ENCODE measurements at places on chromosomes 3 and 15.

GRCh38 chr3:62798000-62798399, 77.2 kb downstream of the CADPS start:
- no peak for DNase-seq

DNA sequence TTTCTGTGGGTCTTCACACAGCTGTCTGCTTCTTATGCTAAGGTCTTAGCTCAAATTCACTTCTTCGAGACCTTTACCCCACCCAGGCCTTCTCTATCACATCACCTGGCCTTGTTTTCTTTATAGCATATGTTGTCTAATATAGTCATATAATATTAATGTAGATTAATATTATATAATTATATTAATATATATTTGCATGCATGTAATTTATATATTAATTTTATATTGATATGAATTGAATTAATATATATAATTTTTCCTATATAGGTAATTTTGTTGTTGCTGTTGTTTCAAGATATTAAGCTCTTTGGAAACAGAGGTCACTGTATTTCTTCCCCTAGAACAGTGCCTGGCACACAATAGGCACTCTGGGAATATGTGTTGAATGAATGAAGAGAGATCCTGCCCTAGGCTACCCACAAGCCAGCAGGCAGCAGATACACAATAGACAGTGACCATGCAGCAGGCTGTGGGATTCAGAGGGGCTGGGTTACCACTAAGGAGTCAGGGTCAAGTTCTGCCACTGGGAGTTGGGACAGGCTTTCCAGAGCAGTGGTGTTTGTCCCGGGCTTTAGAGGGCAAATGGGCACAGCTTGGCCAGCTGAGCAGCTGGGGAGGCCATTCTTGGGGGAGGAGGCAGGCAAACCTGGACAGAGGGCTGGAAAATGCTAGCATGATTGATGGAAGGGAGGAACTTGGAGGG, 126.3 kb downstream of the DNAJB8 start:
- no peak for DNase-seq

GRCh38 chr15:96072821-96073220, 257.7 kb upstream of the NR2F2 start:
- DNase-seq = no peak

GRCh38 chr3:46989146-46989810, 9.8 kb downstream of the NBEAL2 start:
- DNase-seq = no peak

DNA sequence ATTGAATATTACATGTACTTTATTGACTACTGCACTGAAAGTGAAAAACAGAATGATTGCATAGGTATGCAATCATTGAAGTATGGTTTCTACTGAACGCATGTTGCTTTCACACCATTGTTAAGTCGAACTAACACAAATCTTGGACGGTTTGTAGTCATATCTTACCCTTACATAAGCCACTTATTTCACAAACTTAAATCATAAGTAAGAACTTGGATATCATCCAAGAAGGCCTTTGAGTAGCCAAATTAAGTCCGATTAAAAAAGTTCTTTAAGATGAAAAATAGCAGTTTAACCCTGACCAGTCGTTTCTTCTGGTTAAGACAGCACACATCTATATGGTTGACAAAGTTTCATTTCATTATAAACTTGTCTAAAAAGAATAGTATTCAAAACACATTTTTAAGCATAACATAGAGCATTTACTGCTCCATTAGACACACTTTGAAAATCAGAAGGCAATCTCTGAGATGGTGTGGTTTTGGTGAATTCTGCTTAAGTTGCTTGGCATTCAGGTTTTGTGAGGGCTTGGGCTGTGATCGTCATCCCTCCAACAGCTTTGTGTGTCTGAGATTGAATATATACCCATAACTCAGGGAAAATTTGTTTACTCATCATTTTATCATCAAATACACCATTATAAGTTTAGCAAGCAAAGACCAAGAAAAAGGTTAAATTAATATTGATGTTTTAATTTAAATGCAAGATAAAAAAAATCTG, 92.2 kb downstream of the NFKBIZ start:
- DNase-seq = no peak

DNA sequence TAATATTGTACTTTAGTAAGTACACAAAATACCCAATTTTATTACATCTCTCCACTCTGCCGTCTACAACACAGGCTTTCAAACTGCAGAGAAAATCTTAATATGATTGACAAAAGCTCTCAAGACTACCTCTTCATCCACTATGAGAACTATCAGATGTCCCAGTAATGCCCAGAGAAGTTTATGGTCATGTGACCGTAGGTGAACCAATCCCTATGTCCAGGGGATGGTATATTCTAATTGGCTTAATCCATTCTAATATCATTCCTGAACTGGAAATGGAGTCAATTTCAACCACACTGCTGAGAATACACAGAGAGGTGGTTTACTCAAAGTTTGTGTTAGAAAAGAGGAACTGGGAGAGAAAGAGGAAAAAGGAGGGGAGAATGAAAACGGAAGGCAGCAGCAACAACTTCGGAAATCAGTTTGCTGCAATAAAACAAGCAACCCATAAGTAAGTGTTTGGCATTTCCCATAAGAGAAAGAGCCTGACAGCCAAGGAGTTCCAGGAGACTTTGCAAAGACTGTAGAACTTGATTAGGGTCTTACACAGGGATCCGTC, 7.3 kb downstream of the SST start:
- DNase-seq = no peak

DNA sequence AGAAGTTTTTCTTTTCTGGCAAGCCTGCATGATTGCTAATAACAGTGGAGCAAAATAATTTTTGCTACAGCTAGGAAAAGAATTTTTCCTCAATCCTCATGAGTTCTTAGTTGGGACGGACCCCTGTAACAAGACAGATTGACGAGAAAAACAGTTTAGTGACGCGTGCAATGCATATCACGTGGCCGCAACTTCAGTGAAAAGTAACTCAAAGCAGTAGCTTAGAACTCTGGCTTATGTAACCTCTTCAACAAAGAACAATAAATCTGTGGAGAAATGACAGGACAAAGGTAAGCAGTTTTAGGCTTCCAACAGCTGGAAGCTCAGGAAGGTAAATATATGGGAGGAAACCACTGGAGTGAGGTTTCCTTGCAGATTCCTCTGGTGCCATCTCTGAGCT, 19.7 kb downstream of the FAM107A start:
- no peak for DNase-seq

GRCh38 chr15:80431635-80432344, 27.6 kb downstream of the ARNT2 start:
- no peak for DNase-seq

DNA sequence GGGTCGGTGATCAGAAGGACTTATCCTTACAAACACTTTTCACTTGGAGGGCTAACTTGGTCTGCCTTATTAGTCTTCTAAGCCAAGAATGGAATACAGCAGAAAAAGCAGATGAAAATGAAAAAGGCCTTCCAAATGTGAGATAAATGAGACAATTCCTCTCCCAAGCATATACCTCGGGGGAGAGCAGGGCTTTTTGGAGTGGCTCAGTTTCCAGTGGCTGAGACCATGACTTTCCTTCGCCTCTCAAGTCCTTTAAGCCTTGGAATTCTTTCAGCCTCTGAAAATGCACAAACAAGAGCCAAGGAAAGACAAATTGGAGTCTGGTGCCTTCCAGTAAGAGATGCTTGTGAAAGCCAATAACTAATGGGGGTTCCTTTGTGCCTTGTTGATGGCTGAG, 130.9 kb downstream of the DTWD1 start:
- no peak for DNase-seq

DNA sequence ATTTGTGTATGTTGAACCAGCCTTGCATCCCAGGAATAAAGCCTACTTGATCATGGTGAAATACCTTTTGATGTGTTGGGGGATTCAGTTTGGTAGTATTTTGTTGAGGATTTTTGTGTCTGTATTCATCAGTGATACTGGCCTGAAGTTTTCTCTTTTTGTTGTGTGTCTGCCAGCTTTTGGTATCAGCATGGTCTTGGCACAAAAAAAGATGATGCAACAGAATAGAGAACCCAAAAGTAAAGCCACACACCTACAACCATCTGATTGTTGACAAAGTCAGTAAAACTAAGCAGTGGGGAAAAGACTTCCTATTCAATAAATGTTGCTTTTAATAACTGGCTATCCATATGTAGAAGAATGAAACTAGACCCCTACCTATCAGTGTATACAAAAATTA, 77.6 kb downstream of the TCF12 start:
- DNase-seq = no peak

DNA sequence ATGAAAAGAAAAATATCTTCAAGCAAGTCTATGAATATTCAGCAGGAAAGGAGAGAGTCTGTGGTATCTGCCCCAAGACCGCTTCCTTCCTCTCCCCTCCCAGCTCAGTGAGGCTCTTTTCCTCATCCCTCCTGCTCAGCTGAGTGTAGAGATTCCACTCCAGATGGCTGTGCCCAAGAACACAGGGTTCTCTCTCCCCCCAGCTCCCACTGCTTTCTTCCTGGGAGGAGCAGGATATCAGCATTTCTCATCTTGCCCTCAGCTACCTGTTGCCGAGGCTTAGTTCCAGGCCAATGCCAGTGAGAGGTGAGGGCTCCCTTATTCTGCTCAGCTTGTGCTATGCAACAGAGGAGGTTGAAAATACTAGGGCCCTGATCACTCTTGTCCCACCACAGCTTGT, 211.9 kb downstream of the SV2B start:
- DNase-seq = no peak

- DNase-seq = no peak
These were observed 75.1 kb upstream of the TRIM42 start for GRCh38 chr3:140602781-140603180.

Data from HAP-1 (cell line).